Midbrain (tissue), 1 donor: ENCODE measurements at places on chromosomes 7 and 10.

DNA sequence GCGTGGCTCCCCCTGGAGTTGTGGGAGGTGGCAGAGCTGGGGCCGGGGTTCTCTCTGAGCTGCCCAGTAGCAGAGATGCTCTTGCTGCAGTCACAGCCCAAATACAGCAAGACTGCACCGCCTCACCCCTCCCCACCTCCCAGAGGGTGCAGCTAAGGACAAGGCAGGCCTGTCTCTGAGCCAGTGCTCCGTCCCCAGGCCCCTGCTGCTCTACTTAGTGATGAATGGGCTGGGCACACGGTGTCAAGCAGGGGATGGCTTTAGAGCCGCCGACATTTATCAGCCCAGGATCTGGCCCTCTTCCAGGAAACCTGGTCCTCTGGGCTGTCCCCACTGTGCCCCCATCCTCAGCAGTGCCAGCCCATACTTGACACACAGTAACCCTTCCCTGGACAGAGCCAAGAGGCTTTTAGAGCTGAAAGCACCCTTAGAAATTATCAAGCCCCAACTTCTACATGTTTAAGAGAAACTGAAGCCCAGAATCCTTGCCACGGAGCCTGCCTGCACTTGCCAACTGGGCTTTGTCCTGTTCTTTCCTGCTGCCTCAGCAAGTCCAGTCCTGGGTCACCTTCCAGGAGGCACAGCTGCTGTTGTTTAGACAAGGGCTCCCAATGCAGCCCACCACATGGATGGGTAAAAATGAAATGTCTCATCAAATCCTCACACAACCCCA is 137.1 kb upstream of the UNC5B start:
- no peak for DNase-seq

DNA sequence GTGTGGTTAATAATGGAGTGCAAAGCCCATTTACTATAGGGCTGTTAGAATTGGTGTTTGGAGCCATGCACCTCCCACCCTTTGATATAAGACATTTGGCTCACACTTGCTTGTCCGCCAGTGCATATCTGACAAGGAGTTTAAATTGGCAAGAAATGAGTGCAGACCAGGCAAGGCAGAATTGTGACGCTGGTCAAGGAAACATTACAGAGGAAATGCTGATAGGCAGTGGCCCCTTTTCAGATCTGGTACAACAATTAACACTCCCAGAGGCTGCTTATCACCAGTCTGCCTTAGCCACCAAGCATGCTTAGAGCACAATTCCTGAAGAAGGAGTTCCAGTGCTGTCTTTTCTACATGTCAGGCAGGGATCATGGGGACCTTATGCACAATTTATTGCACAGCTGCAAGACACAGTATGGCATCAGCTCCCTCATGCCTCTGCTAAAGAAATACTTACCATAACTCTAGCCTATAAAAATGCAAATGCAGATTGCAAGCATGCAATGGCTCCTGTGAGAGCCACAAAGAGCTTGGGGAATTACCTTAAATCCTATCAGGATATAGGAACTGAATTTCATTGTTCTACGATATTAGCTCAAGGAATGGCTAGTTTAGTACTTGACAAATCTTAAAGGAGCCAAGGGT is 35.2 kb downstream of the OR13A1 start:
- DNase-seq: no peak

DNA sequence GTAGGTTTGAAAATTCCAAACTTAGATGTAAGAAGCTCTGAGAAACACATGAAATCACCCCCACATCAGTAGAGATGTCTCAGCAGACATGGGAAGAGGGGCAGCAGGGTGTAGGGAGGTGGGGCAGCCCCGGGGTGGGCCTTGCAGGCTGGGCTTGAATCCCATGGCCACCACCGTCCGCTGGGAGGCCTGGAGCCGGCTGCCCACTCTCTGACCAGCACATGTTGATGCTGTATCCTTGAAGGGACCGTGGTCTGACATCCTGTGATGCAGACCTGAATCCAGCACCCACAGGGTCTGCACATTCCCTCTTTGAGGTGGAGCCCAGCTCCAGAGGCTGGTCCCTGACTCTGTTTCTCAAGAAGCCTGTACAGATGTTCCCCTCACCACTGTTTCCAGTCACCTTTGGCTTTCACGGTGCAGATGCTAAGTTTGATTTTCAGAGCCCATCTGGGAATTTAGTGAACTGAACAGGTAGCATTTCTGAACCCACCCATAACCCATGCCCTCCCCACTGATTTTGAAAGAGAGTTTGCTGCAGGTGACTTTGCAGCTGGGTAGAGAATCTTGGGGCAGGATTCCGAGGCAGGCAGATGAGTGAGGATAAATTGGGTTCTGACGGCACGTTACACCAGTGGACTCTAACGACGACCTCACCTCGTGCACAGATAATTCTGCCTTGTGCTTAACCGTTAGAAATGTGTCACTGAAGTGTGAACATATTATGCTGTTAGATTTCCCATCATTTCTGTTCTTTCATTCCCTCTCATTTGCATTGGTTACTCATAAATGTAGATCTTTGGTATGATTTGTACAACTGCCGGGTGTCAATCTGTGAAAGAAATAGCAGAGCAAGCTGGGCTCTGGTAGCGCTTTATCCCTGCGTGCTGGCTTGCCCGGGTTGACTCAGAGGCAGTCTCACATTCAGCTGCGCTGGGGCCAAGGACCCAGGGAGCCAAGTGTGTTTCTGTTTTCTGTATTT is 45.7 kb downstream of the IKZF1 start:
- DNase-seq: no peak

DNA sequence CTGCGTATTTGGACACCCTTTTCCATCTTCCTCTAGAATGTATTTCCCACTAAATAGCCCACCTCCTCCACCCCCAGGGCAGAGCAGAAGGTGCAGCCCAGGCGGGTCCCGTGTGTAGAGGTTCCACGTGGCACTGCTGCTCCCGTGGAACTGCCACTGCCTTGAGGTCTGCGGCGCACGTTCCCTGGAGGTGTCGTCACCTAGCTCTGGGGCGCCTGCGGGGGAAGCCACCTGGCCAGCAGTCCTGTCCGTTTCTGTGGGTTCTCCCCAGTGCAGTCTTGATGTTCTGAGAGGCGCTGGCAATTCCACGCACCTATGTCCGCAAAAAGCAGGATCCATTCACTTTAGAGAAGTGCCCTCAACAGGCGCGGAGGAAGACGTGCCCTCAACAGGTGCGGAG is 21.9 kb downstream of the BNIP3 start:
- DNase-seq: no peak

DNA sequence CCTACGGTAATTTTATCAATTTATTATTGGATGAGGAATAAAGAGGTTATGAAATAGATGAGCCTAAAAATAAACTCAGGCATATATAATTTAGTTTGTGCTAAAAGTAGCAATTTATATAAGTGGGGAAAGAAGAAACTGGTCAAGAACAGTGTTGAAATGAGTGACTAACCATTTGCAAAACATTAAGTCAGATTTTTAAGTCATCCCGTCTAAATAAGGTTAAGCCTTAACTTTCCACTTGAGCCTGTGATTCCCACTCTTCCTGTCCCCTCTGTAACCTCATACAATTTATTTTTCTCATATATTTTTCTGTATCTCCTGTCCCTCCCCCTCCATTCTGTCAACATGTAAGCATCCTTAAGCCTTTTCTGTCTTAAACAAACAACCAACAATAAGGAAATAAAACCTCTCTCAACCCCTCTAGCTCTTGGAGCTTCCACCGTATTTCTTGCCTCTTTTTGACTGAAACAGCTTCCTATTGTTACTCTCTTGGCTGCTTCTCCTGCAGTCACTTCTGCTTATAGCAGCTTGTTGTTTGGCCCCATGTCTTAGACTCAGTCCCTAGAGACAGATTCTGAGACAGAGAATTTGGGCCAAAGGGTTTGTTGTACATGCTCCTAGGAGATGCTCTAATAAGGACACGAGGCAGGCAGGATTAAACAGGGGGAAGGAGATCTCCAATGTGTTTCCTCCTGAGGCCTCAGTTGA is 109.7 kb downstream of the GNAI1 start:
- peak; percentile 17 for DNase-seq

- DNase-seq: no peak
These were observed 398.8 kb upstream of the IGFBP3 start for GRCh38 chr7:46319841-46320240.

DNA sequence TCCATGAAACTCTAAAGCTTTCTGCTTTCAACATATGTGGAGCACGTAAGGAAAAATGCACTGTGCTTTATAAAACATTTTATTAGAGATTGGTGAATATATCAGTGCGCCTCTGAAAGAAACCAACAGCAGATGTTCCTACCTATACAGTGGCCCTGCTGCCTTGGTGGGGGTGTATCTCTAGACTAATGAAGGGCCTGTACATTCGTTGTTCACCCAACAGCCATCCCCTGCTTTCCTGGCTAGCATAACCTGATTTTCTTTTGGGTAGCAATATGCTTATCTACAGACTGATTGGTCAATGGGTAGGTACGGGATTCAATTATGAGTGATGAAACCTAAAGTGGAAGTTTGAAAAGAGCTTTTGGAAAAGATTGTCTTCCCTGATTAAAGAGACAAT is 119.7 kb upstream of the FAM133B start:
- no peak for DNase-seq

DNA sequence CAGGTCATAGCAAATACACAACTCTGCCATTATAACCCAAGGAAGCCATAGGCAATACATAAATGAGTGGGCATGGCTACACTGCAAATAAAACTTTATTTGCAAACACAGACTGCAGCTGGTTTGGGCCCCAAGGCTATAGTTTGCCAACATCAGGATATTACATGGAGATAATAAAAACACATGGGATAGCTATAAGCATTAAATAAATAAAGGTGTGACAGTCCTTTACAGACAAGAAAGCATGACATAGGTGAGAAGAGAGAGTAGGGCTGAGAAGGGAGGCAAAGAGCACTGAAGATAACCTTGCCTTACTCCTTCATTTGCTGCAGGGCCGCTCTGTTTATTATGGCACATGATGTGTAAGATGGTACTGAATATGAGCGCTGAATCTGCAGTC is 135.1 kb upstream of the GHITM start:
- DNase-seq: no peak

DNA sequence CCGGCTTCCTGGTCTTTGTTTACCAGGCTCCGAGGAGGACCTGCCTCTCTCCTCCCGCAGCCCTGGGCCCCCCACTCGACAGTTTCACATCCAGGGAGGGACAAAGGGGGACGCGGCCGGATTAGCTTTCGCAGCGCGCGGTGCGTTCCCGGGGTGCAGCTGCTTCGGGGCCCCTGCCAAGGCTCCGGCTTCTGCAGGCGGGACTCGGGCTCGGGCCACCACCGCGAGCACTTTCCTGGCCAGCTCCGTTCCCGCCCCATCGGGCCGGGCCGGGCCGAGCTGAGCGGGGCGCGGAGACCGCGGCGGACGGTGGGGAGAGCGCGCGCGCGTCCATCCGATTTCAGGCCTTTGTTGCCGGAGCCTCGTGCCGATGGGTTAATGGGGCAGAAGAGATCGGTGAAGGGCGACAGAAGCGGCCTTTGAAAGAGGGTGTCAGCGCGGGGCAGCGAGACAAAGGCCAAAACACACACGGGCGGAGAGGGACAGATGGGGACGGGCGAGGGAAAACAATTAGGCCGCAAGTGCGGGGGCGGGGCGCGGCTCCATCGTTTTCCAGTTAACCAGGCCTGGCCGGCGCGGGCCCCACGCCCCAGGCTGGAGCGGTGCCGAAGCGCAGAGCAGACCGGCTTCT is 8.5 kb upstream of the UNCX start:
- no peak for DNase-seq

GRCh38 chr10:33600381-33600780 is 265.9 kb upstream of the NRP1 start:
- DNase-seq: no peak

DNA sequence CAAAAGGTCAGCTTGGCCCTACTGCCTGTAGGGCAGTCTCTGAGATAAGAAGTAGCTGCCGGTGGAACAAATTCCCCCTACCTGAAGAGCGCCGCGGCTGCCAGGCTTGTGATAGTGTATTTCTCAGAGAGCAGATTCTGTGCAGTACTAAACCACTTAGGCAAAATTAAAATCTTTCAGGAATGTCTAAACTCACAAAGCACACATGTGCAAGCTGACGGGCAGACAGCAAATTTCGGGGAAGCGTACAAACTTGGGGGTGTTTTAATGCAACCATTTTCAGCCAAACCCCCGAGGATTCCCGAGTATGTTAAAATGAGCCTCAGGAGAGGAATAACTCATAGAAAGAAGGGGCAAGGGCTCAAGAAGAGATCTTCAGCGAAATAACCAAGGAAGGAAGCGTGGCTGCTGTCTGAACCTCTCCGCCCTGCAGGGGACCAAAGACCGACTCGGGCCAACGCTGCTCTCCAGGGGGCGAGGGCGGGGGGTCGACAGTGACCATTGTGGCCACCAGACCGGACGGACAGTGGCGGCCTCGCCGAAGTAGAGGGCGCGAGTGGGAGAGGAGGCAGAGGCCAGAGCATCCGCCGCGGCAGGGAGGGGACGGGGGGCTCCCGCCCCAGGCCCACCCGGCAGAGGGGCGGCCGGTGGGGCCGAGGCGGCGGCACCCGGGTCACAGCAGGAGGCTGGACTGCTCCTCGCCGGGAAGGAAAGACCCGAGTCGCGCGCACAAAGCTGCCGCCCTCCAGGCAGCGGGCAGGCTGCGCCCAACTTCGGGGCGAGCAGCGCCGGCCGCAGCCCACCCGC is 819 bp downstream of the HYCC1 start:
- no peak for DNase-seq

DNA sequence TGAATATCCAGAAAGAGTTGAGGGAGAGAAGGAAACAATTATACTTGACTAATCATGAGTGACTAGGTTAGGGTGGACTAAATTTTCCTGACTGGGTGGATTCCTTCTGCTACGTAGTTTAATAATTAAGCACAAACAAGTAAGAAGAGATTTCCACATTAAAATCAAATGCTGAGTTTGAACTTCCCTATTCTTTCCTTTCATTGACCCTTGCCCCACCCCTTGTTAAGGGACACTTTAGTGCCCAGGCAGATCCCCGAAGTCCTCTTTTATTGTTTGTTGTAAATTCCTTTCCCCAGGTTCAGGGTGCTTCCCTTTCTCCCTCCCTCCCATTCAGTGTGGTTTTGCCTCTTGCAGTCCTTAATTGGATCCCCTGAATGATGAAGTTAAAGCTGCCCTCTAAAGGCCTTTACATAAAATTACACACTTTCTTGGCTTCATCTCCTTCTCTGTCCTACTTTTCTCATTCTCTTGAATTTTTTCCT is 8.8 kb upstream of the SPAM1 start:
- DNase-seq: peak; percentile 1

DNA sequence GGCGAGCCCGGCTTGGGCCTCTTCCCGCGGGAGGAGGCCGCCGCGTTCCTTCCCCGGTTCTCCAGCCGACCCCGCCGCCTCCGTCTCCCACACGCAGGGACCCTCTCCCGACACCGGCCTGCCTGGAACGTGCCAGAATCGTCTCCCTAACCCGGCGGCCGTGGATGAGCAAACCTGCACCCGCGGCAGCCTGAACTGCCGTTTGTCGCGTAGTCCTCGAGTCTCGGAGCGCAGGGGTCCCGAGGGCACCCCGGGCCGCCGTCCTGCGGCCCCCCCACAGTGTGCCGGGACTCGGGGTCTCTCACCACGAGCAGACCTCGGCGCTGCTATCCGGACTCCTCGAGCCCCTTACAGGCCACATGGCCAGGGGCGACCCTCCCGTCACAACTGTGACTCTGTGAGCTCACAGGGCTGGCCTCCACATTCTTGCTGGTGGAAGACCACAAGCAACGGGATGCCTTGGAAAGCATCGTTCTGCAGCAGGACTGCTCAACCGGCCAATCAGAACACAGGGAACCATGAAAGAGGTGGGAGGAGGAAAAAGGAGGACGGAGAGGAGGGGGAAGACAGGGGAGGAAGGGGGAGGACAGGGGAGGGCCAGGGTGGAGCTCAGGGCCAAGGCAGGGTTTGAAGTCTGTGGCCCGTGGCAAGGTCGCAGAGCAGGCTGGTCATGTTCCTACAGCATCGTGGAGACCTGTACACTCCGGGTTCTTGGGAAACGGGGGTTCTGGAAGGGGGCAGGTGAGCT is 276.9 kb downstream of the DNAJB6 start:
- DNase-seq: no peak
